Bone marrow (tissue), 2 donors: ENCODE measurements at places on chromosomes 3 and 15.

GRCh38 chr3:152656972-152657355 is 178.0 kb upstream of the P2RY1 start:
- DNase-seq, result no peak

- no peak for DNase-seq
These were observed 298.2 kb downstream of the KBTBD8 start for GRCh38 chr3:67296039-67296892.

DNA sequence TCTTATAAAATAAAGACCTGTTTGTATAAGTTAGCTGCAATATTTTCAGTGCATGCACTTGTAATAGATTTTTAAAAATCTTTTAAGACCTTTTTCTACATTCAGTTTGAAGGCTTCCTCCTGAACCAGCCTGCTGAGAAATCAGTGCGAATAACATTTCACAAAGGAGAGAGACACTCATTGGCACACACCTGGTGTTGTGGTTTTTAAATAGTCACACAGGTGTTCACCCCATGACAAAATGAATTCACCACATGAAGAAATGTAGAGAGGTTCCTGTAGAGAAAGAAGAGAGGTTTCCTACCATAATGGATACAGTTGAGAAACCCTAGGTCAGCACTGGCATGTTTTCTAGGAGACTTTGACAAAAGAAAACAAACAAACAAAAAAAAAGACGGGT is 237.3 kb downstream of the CNTN6 start:
- DNase-seq, result no peak

GRCh38 chr3:196186651-196187573 is 24.3 kb downstream of the ZDHHC19 start:
- DNase-seq, result no peak

- DNase-seq, result no peak
These were observed 32.5 kb downstream of the ITPR1 start for GRCh38 chr3:4525560-4526223.

GRCh38 chr15:79943820-79944219 is 27.2 kb downstream of the BCL2A1 start:
- DNase-seq, result no peak
